Stimulated activated CD8-positive, alpha-beta memory T cell treated with anti-CD3 and anti-CD28 coated beads, Interleukin-15, amount 100 ng/mL, for 4 hours (primary cell): ENCODE measurements at places on chromosomes 6 and 20.

GRCh38 chr20:19785173-19785982, 27.3 kb downstream of the RIN2 start:
- DNase-seq = no peak

GRCh38 chr20:42134265-42135098, 516.3 kb upstream of the CHD6 start:
- no peak for DNase-seq

DNA sequence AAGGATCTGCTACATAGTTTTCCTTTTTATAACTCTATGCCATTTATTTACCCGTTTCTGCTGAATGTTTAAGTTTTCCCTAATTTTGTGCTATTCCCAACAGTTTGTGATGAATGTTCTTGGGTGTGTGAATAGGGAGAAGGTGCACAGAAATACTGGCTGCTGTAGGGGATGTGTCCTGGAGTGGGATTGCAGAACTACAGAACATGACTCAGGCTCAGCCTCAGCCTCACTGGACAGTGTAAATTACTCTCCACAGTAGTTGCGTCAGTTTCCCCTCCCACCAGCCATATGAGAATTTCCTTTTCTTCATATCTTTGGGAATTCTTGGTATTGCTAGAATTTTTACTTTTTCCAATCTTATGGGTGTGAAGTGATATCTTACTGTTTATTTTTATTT, 57.0 kb downstream of the SLX4IP start:
- no peak for DNase-seq

GRCh38 chr6:41061196-41061726, 8.3 kb downstream of the APOBEC2 start:
- DNase-seq = no peak

- DNase-seq = no peak
Measured at GRCh38 chr20:1951436-1952115, 42.3 kb downstream of the PDYN start.

GRCh38 chr20:43507150-43508080, at the start of gene L3MBTL1:
TSS of gene L3MBTL1 (plus strand) at chr20:43507697. CDS start at chr20:43513504, 5,807 bp downstream.
- no peak for DNase-seq

GRCh38 chr6:38187325-38187724, 367.8 kb downstream of the ZFAND3 start:
- DNase-seq = no peak

DNA sequence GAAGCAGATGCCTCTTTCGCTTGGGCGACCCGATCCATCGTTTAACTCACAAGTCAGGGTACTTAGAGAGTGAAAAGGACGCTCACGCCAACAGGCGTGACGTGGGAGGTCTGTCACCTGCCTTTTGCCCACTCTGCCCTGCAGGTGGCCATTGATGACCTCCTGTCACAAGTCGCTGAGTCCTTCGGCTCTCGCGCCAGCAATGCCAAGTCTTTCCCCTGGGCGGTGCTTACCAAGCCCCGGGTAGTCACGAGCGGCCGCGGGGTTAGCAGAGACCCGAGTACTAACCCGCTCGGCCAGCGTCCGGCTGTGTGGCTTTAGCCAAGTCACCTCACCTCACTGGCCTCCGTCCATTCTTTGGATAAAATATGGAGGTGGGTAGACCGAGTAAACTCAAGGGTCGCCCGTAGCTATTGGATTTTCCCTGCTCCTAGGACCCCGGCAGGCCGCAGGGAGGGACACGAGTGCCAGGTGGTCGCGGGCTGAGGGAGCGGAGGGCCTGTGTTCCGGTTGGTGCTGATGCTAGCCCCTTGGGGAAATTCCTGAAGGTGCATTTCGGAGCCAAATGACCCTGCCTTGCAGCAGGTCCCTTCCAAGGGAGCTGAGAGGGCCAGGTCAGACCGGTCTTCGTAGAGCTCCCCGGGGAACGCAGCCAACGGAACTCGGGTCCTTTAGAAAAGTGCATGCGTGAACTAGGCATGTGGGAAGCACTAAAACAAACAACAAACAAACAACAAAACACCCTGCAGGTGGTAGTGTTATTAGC, 668 bp downstream of the PKIB start:
- no peak for DNase-seq

GRCh38 chr6:114042267-114043016, 71.5 kb upstream of the HDAC2 start:
- DNase-seq = no peak

- no peak for DNase-seq
Measured at GRCh38 chr6:163356324-163356723, 58.2 kb upstream of the QKI start.

GRCh38 chr20:1118336-1119127, at the start of gene PSMF1:
TSS of gene PSMF1 (plus strand) at chr20:1118602. CDS start at chr20:1118774, 172 bp downstream.
- peak; percentile 88 for DNase-seq

GRCh38 chr20:58231683-58232082, 3.2 kb upstream of the ANKRD60 start:
- DNase-seq = no peak

DNA sequence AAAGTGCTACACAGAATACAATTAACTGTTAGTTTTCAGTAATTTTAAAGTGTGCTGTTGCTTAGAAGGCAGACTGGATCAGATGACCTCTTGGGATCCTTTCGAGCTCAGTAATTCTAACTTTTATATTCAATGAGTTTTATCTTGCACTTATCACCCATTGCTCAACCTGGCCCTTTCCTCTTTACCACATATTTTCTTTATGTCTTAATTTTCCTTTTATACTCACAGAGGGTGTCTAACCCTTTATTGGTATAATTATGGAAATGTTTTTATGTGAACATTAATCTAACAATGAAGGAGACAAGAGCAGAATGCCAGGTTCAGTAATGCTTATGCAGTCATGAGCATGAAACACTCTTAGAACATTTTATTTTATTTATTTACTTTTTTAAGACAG, 39.7 kb upstream of the CARMIL1 start:
- no peak for DNase-seq

DNA sequence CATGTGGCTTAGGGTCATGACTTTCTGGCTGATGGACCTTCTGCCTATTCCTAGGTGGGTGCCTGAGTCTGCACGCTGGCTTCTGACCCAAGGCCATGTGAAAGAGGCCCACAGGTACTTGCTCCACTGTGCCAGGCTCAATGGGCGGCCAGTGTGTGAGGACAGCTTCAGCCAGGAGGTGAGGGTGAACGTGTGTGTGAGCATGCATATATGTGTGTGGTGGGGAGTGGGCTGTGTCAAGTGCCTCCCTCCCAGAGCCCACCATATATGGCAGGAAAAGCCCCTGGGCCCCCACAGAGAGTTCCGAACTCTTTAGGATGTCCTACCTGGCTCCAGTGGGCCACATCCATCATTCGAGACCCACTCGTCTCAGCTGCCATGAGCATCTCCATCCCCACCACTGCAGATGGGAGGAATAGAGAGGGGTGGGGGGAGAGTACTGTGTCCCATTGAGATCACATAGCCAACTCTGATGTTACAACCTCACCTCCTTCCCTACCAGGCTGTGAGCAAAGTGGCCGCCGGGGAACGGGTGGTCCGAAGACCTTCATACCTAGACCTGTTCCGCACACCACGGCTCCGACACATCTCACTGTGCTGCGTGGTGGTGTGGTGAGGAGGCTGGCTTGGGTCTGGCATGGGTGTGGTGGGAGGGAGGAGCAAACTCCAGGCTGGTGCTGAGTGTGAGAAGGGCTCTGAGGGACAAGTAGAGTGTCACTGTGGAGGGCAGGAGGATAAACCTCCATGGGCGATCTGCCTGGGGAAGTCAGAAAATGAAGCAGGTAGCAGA, 3.2 kb downstream of the SLC22A7 start:
- no peak for DNase-seq

DNA sequence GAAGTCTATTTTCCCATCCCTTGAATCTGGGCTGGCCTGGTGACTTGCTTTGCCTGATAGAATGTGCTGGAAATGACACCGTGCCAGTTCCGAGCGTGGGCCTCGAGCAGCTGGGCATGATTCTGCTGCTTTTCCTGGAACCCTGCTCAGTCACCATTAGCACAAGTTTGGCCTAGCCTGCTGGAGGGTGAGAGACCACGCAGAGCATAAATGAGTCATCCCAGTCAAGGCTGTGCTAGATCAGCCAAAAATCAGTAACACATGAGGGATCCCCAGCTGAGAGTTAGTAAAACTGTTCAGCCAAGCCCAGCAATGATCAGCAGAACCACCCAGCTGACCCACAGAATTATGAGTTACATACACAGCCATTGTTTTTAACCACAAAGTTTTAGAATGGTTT, 74.8 kb upstream of the TOP1 start:
- DNase-seq = no peak

DNA sequence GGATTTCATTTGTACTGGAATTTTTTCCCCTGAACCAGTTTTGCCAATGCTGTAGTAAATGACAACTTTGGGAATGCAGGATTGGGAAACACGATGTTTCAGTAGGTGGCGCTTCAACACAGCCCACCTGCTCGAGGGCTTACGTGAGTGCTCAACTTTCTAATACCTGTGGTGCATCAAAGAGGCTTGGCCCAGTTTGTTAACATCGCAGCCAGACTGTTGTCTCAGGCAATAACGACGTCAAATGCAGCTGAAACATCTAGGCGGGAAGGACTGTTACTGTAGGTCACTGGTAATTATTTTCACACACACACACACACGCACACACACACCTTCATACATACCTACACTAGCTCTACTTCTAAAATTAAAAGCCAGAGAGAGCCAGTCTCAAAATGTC, 815.5 kb upstream of the SLC35B3 start:
- DNase-seq = no peak

DNA sequence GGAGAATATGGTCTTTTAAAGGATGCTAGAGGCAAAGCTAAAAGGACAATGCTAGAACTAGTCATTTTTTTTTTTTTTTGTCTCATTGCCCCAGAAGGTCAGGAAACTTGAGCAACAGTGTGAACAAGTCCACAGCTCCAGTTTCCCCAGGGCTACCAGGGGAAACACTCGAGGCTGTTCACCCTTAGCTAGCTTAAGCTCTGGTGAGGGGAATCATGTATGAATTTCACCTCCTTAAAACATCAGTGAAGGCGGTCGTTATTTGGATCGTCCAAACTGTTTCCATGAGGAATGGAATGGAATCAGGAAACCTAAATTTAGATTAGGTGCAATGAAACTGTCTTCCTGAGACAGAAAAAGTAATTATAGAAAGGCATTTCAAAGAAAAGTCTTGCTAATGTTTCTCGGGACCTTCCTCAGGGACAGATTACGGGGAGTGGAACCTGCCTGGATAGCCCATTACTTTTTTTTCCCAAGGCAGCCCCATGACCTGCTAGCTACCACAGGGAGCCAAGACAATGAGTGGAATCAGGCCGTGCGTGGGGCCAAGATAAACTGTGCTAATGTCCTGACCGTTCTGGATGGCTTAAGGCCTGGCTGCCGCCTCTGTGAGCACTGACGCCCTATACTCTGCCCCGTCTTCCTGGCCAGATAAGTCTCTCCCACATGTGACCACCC, 164.8 kb upstream of the SGK1 start:
- no peak for DNase-seq

DNA sequence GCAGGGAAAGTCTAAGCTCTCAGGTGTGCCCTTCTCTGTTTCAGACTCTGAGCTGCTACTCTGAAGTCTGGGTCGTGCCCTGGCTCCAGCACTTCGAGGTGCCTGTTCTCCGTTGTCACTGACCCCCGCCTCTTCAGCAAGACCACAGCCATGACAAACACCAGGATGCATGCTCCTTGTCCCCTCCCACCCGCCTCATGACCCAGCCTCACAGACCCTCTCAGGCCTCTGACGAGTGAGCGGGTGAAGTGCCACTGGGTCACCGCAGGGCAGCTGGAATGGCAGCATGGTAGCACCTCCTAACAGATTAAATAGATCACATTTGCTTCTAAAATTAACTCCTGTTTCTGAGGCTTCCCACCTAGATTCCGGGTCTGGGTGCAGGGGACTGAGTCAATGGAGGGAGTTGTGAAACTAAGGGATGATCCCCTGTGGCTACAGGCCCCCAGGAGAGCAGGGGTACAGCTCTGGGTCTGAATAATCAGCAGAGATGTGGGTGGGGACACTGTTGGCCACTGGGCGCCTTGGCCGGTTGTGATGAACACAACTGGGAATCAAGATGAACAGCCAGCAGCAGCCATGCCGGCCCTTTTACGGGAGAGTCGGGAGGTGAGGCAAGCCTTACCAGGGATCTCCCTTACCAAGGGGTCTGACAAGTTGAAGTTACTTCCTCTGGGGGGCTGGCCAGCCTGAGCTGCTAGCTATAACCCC, 10.7 kb downstream of the CST7 start:
- DNase-seq = no peak

GRCh38 chr6:70669133-70669532, 1.4 kb downstream of the SMAP1 start:
- no peak for DNase-seq

DNA sequence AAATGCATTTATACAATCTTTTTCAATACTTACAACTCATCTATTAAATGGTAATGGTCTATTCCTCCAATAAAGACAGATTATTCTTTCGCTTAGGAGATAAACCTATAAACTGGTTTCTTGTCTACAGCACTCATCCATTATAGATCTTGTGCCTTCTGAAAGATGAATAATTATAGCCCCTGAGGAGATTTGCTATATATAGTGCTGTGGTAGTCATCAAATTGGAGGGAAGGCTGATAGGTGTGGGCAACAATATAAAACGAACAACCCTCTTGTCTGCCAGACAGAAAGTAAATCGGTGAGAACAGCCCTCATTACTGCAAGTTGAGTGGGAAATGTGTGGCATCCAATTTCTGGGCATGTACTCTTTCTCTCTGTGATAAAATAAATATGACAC, 292.5 kb upstream of the CNR1 start:
- no peak for DNase-seq

DNA sequence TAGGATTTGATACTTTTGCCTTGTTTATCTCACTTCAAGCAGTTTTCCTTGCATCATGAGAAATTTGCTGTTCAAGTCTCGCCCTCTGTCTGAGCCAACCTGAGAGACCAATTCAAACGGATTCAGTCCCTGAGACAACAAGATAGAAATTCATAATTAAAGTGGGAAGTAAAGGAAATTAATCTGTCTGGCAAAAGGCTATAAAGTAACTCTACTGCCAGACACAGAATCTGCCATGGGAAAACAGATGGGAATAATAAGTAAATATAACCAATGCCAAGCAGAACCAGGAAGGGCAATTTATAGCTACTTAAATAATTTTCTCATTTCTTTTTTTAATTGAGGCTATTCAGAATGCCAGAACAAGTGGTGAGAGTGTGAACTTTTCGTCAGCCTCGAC, 239.6 kb downstream of the TFAP2C start:
- DNase-seq = no peak

- no peak for DNase-seq
Measured at GRCh38 chr6:169837529-169838250, 86.3 kb downstream of the ERMARD start.

DNA sequence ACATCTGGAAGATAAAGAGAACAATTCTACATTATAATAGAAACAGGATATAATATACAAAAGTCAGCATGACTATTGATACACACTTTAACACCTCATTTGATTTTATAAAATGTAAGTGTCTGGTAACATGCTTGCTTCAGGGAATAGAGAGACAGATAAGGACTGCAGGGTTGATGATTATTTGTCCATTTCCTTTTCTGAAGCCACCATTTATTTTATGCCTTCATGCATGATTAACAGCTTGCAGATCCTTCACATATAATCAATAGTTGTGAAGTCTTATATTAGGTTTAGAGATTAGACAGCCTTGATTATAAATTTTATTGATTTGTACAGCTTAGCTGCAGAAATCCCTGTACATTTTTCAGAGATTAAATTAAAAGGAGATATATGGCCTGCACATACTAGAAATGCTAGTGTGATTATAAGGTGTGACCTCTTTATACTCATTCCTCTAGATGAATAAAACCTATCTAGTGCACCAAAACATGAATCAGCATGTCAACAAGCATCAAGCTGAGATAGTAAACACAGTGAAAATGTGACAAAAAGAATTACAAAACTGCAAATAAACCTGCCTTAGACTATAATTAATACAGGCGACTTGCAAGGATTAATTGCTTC, 198.8 kb upstream of the THEMIS start:
- no peak for DNase-seq

GRCh38 chr20:45588800-45589199, 9.7 kb upstream of the WFDC8 start:
- no peak for DNase-seq
